ENCODE measurements at places on chromosomes 11 and 22.
A peak's percentile ranks its signal among the peaks of the same experiment; 100 is the strongest.

DNA sequence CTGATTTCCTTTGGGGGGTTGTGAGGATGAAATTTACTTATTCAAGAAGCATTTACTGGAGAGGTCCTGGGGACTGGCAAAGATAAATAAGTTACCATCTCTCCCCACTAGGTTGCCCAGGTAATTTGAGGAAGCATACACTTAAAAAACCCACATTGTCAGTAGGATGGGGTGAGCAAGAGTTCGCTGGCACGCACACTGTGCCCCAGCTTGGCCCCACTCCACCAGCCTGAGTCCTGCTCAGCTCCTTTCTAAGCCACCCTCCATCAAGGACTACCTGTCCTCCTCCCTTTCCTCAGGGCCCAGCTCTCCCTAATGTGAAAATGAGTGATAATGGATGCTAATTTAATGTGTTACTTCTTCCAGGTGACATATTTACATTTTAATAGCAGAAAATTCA is 216.5 kb upstream of the PLET1 start:
- no peak for DNase-seq

- no peak for DNase-seq
Measured at GRCh38 chr11:10049756-10050155, 244.3 kb downstream of the SBF2 start.

GRCh38 chr11:95521862-95522261 is 267.7 kb downstream of the FAM76B start:
- no peak for DNase-seq

DNA sequence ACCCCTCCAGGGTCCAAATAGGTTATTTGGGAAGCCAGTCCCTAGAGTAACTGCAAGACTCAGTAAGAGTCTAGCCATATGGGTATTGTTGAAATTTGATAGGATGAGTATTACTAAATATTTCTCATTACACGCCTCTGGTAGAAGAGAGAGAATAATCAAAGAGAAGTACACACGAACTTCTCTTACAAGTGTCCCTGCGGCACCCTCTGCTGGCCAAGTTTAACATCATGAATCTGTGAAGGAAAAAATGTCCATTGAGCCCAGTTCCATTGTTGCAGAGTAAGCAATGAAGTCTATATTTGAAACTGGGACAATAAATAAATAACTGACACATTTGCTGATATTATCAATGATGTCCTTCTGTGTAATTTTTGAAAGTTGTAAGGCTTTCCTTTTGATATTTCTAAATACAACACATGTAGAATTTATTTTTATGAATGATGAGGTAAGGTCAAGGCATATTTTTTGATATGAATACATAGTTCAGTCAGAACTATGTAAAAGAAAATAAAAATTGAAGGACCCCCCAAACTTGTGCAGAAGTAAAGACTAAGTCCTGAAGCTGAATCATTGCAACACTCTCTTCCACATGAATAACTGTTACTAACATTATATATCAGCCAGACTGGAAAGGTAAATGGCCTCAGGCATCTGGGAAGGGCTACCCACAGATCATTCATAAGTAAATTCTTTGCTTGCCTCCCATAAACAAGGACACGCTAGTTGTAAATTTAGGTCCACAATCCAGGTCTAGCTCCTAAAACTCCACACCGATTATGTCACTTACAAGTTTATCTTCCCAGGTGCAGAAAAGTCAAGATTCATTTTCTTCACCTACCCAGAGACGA is 10.0 kb downstream of the OR51L1 start:
- DNase-seq, result no peak

GRCh38 chr11:117950993-117951961 is 22.1 kb upstream of the TMPRSS13 start:
- DNase-seq, result no peak

- DNase-seq, result no peak
Measured at GRCh38 chr11:5694642-5695041, 5.1 kb downstream of the TRIM22 start.

DNA sequence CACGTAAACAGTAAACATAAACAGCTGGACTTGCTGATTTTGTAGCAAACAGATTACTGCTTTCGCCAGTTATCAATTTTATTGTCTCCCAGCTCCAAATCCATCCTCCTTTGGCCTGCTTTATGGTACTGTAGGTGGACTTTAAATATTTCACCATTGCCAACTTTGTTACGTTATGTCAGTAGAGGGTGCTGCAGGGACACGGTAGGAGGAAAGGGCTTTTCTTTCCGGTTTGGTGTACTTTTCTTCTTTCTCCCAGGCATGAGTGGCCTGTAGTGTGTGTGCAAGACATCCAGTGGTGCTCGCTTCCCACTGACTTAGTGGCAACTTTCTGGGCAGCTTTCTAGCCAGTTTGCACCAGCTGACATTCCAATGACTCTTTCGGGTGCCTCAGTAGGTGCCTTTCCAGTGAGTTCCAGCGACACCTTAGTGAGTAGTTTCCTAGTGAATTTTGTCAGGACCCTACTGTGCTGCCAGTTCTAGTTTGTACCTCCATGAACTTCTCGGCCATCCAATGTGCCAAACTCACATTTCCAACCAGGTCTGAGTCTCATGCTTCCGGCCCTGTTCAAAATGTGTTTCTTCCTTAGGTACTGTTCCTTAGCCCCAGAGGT is 267.6 kb upstream of the TENM4 start:
- DNase-seq, result no peak

DNA sequence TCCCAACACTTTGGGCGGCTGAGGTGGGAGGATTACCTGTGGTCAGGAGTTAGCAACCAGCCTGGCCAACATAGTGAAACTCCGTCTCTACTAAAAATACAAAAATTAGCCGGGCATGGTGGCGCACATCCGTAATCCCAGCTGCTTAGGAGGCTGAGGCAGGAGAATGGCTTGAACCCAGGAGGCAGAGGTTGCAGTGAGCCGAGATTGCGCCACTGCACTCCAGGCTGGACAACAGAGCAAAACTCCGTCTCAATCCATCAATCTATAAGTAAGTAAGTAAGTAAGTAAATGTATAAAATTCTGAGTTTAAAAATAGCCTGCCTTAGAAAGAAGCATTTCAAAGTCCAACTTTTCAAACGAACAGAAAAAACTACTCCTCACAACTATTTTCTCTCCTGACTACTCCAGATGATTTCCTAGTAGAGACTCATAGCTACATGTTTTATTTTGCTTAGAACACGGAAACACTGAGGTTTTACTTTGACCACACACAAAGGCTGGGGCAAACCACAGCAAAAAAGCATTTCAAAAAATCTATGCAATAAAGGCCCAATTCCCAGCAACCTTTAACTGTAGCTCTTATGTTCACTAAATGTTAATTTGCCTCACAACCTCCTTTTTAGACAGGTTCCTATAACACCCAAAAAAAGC is 16.3 kb downstream of the SPTY2D1 start:
- no peak for DNase-seq

GRCh38 chr11:40183073-40184064 is 1276.1 kb downstream of the LRRC4C start:
- no peak for DNase-seq

GRCh38 chr11:73184953-73185671 is 33.0 kb upstream of the P2RY2 start:
- peak; percentile 18 for DNase-seq

DNA sequence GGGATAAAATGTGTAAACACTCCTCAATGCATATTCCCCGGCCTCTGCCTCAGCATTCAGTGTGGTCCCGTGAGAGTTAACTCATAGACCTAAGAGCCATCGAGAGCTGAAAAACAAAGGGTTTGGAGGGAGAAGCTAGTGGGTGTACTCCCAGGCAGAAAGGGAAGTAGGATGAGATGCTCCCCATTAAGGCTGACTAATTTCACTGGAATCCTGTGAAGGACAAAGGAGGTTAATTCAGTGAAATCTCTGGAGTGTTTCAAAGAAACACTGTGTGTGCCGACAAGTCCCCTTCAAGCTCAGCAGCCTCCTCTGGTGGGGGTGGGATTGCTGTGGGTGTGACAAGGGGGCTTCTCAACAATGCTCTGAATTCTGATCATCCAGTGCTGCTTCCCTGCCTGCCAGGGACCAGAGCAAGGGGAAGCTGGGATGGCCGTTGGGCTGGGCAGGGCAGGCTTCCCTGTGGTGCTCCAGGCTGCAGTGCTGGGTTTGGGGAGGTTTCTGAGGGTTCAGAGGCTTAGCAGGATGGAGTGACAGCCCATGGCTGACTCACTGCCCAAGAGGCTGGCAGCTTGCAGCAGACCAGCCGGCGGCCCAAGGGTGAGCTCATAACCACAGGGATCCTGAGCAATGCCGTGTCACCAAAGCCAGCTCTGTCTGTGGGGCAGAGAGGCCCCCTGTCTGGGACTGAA is 61.4 kb upstream of the BMAL1 start:
- no peak for DNase-seq

GRCh38 chr11:13271060-13271693 is 6.4 kb upstream of the BMAL1 start:
- no peak for DNase-seq

DNA sequence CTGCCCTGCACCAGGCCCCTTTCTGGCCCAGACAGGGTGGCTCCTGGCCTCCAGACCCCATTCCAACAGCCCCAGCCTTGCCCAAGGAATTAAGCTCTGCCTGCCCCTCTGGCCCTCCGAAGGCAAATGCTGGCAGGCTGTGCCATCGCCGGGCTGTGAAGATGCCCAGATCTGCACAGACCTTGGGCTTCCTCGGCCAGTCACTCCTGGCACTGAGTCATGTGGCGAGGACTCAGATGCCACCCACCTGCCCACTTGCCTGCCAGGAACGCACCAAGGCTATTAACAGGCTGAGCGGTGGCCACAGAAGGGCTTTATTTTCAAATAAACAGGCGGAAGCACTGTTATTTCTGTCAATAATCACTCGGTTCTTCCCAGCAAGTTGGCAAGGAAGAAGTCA is 50.3 kb upstream of the TTLL12 start:
- DNase-seq, result no peak

DNA sequence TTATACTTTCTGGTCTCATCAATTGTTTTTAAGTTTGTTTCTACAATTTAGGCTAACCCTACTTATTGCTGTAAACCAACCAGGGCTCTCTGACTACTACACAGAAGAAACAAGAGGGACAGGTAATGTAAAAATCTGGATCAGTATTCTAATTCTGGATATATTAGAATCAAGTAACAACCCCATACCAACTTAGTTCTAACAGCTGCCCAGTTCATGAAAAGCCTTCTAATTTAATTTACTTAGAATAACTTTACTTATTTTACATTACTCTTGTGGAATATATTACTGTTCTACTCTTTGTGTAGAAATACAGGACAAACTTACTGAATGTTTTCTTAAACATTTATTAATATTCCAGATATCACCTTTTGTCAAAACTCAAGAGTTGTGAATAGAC is 45.5 kb upstream of the DBX1 start:
- DNase-seq, result no peak

DNA sequence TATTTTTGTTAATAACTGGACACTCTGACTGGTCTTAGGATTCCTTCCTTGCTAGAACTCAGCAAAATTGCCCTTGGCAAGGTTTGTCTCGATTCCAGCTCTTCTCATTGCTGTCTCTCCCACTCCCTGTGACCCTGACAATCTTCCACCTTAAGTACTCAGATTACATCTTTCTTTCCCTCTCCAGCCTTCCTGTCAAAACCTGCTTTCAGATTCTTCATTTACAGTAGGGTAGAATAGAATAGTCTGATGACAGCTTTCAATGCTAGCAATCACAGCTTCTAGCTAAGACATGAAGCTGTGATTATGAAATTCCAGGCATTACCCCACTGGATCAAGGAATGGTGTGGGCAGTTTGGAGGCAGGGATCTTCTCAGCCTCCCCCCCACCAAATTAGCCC is 39.2 kb upstream of the LMO2 start:
- no peak for DNase-seq

- no peak for DNase-seq
Measured at GRCh38 chr11:24683583-24683982, 186.7 kb downstream of the LUZP2 start.

DNA sequence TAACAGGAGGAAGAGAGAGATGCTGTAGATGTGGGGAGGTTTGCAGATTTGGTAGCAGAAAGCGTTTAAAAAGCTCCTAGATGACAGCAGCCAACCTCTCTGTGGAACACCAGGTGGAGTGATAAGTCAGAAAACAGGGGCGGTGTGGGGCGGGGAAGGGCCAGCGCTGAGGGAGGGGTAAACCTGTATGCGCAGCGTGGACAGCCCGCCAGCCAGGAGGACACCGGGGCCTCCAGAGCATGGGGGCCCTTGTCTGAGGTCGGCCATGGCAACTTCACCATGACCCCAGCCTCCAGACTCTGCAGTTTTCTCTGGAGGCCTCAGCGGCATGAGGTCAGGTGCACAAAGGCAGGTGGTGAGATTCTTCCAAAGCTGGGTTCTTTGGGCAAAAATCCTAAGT is 423.7 kb downstream of the BRD1 start:
- no peak for DNase-seq

- no peak for DNase-seq
Measured at GRCh38 chr11:112425121-112425520, 164.5 kb upstream of the PLET1 start.

DNA sequence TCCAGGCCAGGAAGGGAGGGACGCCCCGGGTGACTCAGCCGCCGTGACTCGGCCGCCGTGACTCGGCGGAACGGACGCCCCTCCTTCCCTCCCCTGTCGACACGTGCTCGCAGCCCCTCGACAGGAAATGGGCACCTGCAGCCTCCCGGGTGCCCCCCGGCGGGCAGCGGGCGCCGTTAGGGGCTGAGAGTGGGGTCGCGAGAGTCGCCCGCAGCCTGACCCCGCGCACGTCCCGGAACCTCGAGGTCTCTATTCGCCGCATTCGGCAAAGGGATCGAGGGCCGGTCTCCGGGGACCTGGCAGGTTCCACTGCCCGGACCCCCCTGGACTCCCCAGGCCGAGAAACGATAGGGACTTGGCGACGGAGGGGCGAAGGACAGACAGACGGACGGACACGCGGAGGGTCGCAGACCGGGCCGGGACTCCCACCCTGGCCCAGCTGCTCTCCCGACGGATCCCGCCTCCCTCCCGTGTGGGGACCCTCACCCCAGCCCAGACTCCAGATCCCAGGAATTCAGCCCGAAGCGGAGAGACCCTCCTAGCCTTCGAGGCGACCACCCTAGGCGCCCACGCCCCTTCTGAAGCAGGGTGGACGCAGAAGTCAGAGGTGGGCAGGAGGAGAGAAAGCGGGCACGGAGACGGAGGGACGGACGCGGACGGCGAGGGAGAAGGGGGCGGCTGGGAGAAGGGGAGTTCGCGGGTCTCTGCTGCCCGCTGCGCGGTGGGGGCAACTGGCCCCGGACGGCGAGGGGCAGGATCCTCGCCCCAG is 648 bp downstream of the FOSL1 start:
- DNase-seq, result peak; percentile 54

- DNase-seq, result no peak
Measured at GRCh38 chr11:66221726-66222236, 46.7 kb upstream of the RAB1B start.

DNA sequence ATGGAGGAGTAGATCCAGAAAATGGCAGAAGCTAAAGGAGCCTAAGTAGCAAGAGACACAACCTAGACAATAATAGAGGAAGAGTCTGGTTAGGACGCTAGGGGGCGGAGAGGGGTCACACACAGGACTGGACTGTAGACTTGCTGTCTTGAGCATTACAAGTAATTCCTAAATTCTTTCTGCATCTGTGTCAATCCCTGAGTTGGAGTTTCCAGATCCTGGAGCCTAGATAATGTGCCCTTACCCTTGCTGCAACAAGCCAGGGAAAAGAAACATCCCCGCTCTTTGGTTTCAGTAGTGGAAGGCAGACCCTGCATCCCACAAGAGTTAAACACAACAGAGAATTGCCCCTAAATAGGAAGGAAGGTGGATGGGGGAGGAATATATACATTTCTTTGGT is 14.9 kb upstream of the CCDC73 start:
- no peak for DNase-seq

GRCh38 chr11:2256951-2257700 is 13.3 kb downstream of the ASCL2 start:
- no peak for DNase-seq

GRCh38 chr11:75786101-75786736 is 17.6 kb downstream of the DGAT2 start:
- no peak for DNase-seq

GRCh38 chr11:117830674-117831351 is 6.3 kb upstream of the FXYD2 start:
- DNase-seq, result no peak
